Activated CD4-positive, alpha-beta T cell treated with anti-CD3 and anti-CD28 coated beads, Interleukin-2, amount 50 U/mL, for 48 hours (primary cell): ENCODE measurements at places on chromosomes 1 and 21.

DNA sequence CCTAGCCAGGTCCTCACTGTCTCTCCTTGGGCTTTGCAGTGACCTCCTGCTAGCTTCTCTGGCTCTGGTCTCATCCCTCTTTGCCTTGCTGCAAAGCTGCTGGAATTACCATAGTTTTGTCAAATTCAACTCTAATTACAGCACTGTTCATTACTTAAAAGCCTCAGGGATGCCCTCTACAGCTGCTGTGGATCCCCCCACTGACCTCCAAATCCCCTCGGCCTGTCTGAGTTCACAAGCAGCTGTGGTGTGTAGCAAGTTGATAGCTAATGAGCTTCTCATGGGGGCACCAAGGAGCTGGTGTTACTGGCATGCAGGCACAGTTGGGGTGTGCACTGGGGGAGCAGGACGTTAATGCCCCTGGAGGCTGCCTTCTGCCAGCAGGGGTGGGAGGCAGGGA, 24.8 kb downstream of the NIPAL3 start:
- DNase-seq = no peak

DNA sequence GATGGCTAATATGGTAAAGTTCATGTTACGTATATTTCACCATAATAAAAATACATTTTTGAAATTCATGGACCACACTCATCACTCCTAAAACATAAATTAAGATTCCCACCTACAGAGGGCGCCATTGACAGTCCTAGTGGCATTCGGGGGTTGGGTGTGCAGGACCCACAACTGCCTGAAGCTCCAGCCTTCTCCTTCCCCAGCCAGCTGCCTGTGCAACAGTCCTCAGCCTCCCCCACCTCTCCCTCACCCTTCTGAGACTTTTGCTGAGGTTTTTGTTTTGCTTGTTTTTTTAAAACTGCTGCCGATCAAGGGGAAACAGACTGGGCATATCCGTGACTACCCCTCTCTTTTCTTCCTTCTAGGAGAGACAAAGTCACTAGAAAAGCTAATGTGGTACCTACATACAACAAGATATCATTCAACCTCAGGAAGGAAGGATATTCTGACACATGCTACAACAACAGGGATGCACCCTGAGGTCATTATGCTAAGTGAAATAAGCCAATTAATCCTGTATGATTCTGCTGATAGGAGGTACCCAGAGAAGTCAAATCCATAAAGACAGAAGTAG, 9.2 kb upstream of the EVA1C start:
- DNase-seq = peak; percentile 66

GRCh38 chr1:96355521-96355920, 366.1 kb upstream of the PTBP2 start:
- DNase-seq = no peak

GRCh38 chr1:231108516-231109302, 53.1 kb upstream of the TRIM67 start:
- DNase-seq = no peak

DNA sequence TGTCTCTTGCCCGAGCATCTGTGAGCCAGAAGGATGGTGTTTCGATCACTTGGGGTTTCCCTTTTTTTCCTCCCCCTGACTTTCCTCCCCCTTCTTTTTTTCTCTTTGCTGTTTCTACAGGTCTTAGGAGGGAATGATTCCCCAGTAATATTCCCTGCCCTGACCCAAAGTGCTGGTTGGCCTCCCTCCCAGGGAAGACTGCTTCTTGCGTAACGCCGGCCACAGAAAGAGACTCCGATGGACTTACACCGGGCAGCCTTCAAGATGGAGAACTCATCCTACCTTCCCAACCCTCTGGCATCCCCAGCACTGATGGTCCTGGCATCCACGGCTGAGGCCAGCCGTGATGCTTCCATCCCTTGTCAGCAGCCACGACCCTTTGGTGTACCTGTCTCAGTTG, 6.8 kb downstream of the RNF220 start:
- no peak for DNase-seq

- DNase-seq = no peak
Observed at GRCh38 chr1:221031458-221032203, 152.4 kb downstream of the HLX start.

DNA sequence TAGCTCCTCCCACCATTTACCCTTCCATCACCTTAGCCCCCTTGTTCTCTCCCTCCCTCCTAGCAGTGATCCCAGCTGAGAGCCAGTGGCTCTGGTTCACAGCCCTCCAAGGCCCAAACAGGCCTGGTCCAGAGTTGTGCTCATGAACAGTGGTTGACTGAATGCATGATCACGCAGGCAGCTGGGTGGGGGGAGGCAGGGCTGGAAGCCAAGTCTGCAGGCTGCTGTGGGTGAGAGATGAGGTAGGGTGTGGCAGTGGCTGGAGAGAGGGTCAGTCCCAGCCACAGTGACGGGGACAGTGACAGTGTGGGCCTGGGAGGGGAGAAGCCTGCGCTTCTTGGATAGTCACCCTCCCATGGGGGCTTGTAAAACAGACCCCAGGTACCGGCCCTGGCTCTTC, 22.2 kb downstream of the EPHA8 start:
- no peak for DNase-seq

DNA sequence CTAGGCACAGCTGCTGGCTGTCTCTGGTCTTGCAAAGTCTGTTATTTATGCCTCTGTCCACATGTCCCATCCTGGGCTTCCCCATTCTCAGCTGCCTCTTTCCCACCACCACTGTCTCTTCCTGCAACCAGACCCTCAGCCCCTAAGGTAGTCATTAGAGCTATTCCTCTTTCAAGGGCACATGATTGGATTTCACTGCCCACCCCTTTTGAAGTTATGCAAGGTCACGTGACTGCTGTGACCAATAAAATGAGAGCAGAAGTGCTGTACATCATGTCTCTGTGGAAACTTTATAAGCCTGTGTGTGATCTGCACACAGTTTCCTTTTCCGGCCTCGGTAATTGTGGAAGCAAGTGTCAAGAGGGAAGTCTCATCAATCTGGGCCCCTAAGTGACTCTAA, 136.6 kb upstream of the HMGB4 start:
- no peak for DNase-seq

DNA sequence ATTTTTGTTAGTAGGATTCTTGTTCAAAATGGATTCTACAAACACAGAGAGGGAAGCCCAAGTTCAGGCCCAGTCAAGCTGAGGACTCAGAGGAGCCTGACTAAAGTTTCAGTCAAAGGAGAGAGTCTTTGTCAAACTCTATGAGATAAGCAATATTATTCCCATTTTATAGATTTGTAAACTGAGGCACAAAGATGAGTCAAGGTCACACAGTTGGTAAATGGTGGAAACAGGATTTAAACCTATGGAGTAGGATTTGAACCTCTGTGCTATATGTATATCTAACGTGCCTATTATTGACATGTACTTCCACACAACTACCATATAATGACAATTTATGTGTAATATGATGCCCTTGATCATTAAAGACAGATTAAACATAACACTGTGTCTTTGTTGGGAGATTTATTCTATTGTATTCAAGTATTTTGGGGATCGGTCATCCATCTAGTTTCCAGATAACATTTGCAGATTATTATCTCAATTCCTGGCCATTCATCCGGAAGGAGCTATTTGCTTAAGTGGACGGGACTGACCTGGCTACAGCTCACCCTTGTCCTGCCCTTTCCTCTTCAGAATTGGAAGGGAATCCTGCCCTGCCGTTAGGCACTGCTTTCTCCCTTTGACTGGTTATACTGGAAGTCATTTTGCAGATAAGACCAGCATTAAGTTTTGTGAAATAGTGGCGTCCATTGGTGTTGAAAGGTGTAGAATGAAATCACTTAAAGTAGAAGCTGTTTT, 86.1 kb upstream of the LMO4 start:
- no peak for DNase-seq
